ENCODE measurements at places on chromosomes 6 and 20.

GRCh38 chr20:1029980-1030379 is 27.9 kb upstream of the RSPO4 start:
- no peak for DNase-seq

- peak; percentile 25 for DNase-seq
Measured at GRCh38 chr6:155604991-155605390, 149.4 kb upstream of the NOX3 start.

DNA sequence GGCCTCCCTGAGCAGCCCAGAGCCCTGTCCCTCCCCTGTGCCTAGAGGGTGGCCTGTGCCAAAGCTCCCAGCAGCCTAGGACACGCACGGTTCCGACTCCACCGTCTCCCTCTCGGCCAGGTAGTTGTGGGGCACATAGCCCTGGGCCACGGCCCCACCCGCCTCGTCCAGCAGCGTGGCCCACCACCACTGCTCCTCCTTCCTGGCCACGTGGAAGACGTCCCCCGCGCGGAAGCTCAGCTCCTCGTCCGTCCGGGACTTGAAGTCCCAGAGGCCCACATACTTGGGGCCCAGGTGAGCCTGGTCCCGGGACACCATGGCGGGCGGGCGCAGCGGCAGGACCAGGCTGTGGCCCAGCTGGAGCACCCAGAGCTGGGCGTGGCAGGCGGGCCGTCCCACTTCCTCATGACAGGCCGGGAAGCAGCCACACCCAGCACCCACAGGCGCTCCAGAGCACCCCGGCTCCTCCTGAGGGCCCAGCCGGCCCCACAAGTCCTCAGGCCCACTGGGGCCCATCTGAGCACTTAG is at the start of gene PTK6:
Gene PTK6 (minus strand): TSS at position 380 of the 528 bp plus-strand sequence. CDS start 62 bp downstream, at position 318.
- DNase-seq = no peak

DNA sequence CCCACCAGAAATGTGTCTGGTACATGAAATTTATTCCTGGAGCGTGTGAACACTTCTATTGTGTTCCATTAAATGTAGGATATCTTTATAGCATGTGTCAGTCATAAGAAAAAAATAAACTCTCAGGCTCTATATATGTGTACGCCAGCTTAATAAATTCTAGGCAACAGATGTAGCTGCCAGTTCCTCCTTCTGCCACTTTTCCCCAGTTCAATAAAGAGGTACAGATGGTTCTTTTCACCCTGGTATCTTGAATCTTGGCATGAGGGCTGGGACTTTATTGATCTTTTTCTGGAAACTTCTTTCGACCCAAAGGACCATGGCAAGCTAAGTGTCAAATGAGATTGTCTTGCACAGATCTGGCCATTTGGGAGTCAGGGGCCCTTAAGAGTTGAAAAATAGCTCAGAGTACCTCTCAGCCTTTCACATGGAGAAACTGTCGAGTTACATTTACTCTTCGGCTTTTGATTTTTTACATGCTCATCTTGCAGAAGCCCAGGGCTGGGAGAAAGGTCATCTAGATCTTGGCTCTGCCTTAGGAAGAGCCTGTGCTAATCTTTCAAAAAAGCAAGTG is 240.9 kb downstream of the DOK5 start:
- DNase-seq = no peak

DNA sequence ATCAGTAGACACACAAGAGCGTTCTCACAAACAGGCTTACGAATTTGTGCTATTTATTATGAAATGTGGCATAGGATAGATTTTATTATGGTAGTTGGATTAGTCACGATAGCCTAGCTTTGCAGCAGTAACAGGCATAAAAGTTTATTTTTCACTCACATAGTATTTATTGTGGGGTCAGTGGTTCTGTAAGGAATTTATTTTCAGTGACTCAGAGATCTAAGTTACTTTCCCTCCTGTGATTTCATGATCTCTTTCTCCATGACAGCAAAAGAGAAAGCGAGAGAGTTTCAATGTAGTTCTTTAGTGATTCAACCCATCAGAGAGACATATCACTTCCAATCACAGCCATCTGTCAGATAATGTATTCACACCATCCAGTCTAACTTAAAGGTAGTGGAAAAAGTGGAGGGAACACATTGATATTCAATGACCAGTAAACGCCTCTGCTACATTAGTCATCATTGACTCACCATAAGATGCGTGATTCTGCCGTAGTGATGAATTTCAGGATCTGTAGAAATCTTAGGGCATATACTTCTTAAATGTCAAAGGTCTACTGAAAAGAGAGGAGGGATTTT is 605.5 kb downstream of the HDGFL1 start:
- peak; percentile 92 for DNase-seq

GRCh38 chr20:60664106-60664505 is 588.0 kb upstream of the CDH4 start:
- DNase-seq = no peak

- no peak for DNase-seq
Measured at GRCh38 chr20:2919518-2920245, 46.4 kb downstream of the PTPRA start.

DNA sequence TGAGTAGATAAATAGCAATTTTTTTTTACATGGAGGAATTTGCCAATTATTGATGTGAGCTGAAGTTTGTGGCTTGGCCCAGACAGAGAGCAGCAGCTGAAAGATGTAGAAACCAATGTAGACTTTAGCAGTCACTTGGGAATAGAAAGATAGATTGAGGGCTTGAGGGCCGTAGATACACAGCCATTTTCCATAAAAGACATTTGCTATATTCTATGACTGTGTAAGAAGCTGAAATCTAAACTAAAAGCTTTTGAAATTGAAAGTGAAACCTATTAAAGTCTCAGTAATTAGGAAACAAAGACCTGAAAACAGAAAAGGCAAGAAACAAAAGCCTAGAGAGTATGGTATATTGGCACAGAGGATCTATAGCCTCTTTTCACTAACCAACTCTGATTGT is 332.7 kb downstream of the CENPW start:
- peak; percentile 84 for DNase-seq

DNA sequence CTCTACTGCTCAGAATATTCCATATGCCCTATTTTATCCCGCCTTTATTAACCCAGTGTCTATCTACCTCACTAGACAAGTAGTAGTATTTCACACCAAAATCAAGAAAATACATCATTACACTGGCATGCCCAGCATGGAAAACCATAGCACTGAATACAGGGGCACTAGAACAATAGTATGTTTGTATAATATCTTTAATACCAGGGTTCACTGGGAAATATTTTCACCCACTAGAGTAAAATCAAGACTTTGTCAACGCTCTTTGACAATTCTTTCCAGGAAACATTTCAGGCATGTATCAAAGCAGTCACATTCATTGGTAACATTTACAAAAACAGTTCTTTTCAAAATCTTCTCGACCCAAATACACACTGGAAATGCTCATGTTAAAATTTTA is 119.3 kb upstream of the BEND6 start:
- DNase-seq = no peak

DNA sequence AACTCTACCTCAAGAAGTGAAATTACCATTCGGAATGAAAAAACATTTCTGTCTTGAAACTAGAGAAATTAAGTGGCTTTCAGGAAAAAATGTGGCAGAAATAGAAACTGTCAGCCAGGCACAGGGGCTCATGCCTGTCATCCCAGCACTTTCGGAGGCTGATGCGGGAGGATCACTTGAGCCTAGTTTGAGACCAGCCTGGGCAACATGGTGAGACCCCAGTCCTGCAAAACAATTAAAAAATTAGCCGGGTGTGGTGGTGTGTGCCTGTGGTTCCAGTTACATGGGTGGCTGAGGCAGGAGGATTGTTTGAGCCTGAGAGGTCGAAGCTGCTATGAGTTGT is 7.1 kb upstream of the TMEM181 start:
- DNase-seq = no peak

- peak; percentile 84 for DNase-seq
Measured at GRCh38 chr6:16725145-16725864, 36.0 kb downstream of the ATXN1 start.

DNA sequence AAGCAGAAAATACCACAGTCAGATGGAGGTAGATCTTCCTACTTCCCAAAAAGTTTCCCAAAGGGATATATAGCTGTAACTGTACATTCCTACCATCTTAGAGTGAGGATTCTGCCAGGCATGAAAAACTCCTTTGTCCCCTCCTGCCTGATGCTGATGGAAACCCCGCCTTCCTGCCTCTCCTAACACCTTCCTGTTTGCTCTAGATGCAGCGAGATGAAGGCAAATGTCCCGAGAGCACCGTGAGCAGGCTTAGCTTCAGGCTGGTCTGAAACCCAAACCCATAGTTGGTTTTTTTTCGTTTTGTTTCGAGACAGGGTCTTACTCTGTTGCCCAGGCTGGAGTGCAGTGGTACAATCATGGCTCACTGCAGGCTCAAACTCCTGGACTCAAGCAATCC is 55.6 kb downstream of the MYB start:
- DNase-seq = no peak

- no peak for DNase-seq
Measured at GRCh38 chr6:47098570-47098993, 56.5 kb upstream of the ADGRF1 start.

DNA sequence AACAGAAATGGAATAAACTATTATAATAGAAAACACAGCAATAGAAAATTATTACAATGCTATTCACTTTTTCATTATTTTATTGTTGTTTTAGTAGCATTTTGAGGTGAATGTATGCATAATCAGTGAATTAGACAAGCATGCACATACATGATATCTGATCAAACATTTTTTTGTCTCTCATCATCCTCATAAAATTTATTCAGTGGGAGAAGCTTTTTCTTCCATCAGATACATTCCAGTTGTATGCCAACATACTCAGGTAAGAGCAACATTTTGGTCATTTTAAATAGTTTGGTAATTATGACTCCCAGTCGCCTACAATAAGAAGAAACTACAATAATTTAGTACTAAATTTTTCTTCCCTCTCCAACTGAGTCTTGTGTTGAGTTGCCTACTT is 44.5 kb downstream of the ADGRF1 start:
- DNase-seq = no peak

GRCh38 chr20:8212286-8212685 is 80.2 kb downstream of the PLCB1 start:
- DNase-seq = no peak

- no peak for DNase-seq
Measured at GRCh38 chr20:13338999-13339411, 117.9 kb downstream of the ISM1 start.

GRCh38 chr6:84066536-84066935 is 33.0 kb downstream of the MRAP2 start:
- DNase-seq = no peak

- no peak for DNase-seq
Measured at GRCh38 chr20:37344506-37345338, 1.2 kb upstream of the SRC start.

GRCh38 chr20:49545572-49545971 is 22.4 kb downstream of the PTGIS start:
- no peak for DNase-seq

DNA sequence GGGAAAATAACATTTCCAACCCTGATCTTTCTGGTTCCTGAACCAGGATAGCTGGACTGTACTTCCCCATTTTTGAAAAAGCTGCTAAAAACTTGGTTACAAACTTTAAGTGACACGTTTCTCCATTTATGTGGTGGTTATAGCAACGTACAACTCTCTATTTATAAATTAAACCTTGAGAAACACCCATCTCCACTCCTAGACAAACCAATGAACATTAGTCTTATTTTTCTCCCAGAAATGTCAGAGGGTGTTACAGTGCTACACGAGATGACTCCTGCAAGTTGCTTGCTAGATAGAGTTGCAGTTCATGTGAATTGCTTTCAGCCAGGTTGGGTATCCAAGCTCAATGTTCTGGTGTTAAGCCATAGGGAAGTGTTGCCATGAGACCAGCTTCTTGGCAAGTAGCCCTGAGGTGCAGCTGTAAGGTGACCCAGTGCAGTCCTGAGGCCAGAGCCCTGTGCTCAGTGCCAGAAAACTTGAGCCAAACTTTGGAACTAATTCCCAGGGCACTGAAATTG is 51.3 kb upstream of the REV3L start:
- no peak for DNase-seq

DNA sequence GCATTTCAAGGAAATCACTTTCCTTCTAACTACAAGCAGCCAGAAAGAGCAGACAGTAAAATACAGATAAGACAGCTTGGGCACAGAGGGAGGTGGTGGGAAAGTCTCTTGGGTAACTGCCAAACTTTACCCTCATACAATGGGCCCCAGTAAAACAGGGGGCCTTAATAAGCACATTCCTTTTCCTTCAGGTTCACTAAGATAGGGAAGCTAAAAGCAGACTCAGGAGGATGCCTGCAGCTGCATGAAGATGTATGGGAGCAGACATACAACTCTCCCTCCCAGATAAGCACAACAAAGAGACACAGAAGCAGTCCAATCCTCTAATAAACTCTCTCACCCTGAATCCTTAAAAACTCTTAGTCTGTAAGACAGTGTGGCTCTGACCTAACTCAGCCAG is 49.0 kb downstream of the SIM1 start:
- no peak for DNase-seq

DNA sequence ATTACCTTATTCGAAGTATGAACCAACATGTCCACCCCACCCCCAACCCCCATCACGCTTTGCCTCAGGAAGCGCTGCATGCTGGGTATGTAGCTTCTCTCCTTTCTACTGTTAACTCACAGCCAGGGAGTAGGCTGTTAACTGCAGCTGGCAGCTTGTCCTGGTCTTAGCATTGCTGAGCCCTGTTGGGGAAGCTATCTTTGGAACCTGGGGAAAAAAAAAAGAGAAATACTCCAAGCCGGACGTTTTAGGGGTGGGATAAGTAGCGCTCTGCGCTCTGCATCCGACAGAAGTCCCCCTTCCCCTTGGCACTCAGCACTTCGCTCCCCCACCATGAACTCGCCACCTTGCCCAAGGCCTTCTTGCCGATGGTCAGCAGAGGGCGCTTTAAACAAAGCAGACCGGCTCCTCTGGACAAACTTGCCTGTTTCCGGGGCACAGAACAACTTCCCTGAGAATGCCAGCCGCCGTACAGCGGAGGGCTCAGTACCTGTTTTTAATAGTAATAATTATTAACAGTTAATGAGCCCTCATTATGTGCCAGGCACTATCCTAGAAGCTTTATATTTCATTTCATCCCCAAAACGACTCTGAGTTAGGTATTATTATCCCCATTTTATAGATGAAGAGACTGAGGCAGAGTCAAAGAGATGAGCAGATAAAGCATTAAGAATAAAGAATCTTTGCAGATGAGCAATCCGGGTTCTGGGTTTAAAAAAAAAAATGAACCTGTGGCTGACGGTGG is 35.2 kb upstream of the MDFI start:
- peak; percentile 83 for DNase-seq

GRCh38 chr6:67047996-67048395 is 1341.0 kb upstream of the EYS start:
- DNase-seq = no peak

DNA sequence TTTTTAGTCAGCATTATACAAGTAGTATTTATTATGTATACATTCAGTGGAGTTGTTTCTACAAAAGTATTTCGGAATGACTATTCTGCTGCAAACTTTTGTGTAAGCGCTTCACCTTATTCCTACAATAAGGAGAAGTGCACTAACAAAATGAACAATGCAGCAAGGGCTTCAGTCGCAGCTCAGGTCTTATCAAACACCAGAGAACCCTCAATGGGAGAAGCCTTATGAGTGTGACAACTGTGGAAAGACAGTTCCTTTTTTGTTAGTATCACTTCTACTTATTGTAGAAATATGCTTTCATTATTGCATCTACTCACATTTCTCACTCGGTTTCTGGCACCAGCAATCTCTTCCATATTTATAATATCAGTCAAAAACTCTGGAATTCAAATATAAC is 18.8 kb downstream of the ZKSCAN3 start:
- DNase-seq = no peak

All from fibroblast of skin of scalp (primary cell).